ENCODE measurements at places on chromosomes 7 and 10.

- DNase-seq = no peak
Measured at GRCh38 chr7:5425507-5426225, 2.0 kb upstream of the TNRC18 start.

DNA sequence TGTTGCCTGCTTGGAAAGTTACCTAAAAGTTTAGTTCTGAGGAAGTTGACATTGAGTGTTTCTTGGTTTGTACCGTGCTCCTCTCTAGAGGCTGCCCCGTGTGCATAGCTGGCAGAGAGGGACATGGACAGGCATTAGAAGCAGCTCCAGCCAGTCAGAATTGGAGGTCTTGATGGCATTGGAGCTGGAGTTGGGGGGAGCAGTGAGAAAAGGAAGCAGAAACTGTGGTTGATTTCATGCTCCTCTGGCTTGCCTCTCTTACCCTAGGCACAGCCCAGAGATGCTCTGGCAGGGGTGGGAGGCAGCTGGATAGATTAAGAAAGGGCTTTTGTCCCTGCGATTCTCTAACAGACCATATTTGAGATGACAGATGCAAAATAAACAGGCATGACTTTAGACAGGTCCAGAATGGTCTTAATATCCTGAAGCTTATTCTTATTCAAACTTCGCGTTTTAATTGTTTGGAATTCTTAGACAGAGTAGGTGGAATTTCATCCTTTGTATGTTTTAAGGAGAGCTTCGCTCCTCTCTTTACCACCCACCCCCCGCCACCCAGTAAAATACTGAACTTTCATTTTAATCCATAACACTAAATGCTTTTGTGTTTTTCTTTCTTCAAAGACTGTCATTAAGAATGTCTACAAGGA, 73.5 kb upstream of the GLCCI1 start:
- no peak for DNase-seq

DNA sequence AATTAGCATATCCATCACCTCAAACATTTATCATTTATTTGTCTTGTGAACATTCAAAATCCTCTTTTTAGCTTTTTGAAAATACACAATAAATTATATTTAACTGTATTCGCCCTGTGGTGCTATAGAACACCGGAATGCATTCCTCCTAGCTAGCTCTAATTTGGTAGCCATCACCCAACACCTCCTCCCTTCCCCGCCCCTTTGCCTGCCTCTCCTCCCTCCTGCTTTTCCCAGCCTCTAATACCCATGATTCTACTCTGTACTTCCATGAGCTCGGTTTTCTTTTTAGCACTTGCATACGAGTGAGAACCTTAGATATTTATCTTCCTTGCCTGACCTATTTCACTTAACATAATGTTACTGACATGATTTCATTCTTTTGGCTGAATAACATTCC, 80.1 kb downstream of the ANKRD26 start:
- DNase-seq = no peak

GRCh38 chr7:29612596-29612995, 49.0 kb downstream of the PRR15 start:
- DNase-seq = peak; percentile 62

GRCh38 chr7:17472518-17472917, 174.1 kb downstream of the AHR start:
- DNase-seq = no peak
